ENCODE measurements at places on chromosomes 12 and 14.

GRCh38 chr12:122413516-122414404, 8.7 kb downstream of the CLIP1 start:
- no peak for DNase-seq

- no peak for DNase-seq
Measured at GRCh38 chr14:106200541-106201315, 674.3 kb downstream of the TMEM121 start.

- no peak for DNase-seq
Measured at GRCh38 chr14:51395361-51395849, 155.4 kb downstream of the TMX1 start.

DNA sequence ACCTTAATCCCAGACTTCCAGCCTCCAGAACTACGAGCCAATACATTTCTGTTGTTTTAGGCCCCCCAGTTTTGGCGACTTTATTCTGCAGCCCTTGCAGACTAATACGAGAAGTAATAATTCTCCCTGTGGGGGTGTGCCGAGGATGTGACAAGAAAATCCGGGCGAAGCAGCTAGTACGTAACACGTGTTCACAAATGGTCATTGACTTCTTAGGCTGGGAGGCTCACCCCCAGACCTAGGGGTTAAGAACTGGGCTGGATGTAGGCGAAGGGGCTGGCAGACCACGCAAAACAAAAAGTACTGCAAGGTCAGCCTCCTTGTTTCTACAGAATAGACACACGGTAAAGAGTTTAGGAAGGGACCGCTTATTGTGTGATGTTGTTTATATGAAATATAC, 69.8 kb upstream of the ESRRB start:
- no peak for DNase-seq

GRCh38 chr14:76348898-76349297, 27.0 kb upstream of the ESRRB start:
- DNase-seq: no peak

Measured in Caco-2 (cell line).